Activated T-cell treated with anti-CD3 and anti-CD28 coated beads, Interleukin-2, amount 50 U/mL, for 72 hours (primary cell): ENCODE measurements at places on chromosomes 3 and 15.

DNA sequence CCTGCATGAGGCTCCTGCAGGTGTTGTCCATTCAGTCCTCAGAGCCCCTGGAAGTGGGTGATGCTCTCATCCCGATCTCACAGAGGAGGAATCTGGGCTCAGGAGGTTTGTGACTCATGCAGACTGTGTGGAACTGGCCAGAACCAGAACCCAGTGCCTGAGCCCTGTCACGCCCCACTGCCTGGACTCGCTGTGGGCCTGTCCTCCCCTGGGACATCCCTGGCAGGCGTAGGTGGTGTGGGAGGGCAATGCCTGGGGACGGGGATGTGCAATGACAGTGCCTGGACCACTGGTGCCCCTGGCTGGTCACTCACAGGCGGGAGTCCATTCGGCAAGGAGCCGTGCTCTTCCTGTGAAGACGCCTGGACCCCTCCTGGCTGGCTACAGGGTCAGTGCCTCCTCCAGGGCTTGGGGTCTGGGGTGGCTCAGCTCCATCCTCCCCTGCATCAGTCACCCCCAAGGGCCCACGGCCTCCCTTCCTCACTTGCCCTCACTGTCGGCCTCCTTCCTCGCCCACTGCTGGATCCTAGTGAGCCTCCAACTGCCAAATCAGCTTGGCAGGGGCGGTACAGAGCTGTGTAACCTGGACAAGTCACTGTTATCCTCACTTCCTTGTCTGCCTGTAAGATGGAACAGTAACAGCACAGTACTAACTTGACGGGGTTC, 14.9 kb downstream of the PSTPIP1 start:
- DNase-seq, result no peak

DNA sequence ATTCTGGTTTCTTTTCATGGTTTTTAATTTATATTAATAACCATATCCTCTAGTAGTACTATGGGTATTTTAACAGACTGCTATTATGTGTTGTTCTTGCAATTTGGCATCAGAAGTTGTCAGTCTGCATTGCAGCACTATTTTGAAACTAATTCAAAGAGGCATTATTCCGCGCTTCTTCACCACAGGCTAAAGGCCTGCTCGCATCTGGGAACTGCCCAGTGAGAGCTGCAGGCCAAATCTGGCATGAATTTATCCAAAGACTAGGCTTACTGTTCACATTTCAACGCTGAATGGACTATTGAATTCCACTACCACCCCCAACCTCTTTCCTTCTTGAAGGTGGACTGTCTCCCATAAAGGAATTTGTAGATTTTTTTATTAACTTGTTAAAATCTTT, 310.4 kb upstream of the NR2F2 start:
- no peak for DNase-seq

- DNase-seq, result no peak
Measured at GRCh38 chr15:25875566-25875965, 12.4 kb upstream of the ATP10A start.

- DNase-seq, result no peak
Measured at GRCh38 chr3:157888040-157888439, 218.2 kb downstream of the SHOX2 start.

DNA sequence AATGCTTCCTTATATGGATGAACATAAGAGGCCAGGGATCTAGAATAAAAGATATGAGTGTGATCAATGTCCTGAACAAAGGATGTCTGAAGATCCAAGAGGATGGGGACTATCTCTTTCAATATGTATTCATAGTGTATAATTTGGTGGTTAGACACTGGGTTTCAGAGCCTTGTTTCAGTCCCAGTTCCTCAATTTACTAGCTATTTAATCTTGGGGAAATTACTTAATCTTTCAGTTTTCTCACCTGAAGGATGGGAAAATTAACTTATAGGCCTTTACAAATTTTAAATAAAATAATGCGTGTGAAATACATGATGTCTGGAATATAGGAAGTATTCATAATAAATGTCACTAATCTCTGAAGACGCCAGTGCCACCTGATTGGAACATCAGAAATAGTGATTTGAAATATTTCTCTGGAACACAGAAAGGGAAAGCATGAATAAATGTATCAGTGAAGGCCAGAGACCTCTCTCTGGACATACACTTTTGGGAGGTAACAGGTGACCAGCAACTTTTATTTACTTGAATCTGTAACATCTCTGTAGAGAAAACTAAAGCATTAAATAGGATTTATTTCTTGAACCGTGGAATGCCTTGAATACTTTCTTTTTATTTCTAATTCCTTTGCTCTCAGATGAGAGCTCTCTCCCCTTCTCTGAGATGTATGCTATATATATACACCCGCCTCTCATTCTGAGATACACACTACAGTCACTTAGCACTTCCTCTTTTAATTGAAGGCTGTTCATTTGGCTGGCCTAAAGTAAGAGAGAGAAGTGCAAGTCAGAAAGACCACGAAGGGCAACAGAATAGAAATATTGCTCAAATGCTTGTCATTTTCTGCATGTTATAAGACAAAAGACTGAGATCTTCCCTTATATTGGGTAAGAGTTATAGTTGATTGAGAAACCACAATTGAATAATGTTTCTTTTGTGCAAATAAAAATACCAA, 407.1 kb downstream of the LSAMP start:
- DNase-seq, result no peak

GRCh38 chr3:17204049-17204650, 319.4 kb downstream of the PLCL2 start:
- no peak for DNase-seq

DNA sequence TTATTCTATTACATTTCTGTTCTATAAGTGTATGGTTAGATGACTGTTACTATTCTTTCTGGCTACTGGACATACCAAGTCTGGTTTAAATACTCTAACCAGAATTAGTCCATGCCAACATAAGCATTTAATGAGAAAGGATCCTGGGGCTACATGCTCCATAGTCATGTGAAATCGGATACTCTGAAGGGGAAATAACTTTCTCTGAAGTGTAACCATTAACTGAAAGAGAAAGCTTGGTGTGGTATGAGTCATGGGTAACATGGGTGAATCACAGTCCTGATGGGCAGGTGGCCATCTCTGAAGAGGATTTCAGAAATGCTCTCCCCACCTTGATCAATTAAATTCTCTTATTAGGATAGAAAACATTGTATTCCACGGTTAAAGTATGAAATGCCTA, 69.4 kb downstream of the FHIT start:
- DNase-seq, result no peak

DNA sequence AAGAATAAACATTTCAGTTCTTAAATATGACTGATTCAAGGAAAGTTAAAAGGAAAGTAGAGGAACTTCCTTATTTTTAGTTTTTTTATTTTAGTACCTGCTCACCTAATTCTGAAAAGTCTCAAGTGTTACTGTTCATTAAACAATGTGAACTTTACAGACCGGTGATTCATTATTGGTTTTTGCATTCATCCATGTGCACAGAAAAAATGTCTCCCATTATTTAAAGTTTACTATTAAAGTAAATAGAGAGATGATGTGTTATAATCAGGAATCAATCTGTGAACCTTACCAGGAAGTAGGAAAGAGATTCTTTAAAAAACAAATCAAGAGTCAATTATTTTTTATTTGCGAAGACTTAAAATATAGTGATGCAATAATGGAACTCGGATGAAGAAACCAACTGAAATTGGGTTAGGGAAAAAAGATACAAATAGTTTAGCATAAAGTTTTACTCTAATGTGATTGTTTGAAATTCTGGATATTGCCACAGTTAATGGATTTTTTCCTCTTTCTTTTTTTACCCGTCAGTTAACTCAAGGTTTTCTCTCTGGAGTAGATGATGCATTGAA, 119.4 kb upstream of the SAMMSON start:
- DNase-seq, result no peak

GRCh38 chr3:70358978-70359580, 46.6 kb upstream of the MDFIC2 start:
- DNase-seq, result peak; percentile 1

GRCh38 chr3:116299646-116300081, 145.6 kb downstream of the LSAMP start:
- no peak for DNase-seq

- no peak for DNase-seq
Measured at GRCh38 chr3:62712746-62713145, 162.5 kb downstream of the CADPS start.

- DNase-seq, result no peak
Measured at GRCh38 chr3:33937628-33938027, 139.2 kb downstream of the PDCD6IP start.

- no peak for DNase-seq
Measured at GRCh38 chr15:83850015-83850414, 196.1 kb downstream of the ADAMTSL3 start.

DNA sequence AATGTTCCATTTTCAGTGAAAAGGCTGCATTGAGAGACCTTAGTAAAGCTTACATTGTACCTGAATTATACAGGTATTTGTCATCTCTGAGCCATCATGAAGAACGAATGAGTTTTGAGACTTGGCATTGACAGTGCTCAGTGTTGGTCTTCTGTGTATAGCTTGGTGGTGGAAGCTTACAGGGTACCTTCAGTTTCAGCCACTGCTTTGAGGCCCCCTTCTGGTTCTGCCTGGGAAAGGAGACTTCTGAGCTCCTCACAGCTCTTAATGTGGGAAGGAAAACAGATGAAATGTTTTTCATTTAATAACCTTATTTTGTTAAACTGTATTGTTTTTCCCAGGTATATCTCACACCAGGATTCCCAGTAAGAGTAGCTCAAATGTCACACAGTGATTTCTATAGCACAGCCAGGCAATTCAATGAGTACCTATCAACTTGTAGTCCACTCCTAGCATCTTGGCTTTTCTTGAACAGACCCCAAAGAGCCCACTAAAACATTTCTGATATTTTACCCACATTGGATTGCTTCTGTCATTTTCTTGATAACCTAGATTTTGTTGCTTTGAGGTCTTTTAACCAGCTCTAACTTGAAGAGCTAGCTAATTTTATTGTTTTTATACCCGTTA, 5.6 kb downstream of the SERPINI1 start:
- DNase-seq, result peak; percentile 27

DNA sequence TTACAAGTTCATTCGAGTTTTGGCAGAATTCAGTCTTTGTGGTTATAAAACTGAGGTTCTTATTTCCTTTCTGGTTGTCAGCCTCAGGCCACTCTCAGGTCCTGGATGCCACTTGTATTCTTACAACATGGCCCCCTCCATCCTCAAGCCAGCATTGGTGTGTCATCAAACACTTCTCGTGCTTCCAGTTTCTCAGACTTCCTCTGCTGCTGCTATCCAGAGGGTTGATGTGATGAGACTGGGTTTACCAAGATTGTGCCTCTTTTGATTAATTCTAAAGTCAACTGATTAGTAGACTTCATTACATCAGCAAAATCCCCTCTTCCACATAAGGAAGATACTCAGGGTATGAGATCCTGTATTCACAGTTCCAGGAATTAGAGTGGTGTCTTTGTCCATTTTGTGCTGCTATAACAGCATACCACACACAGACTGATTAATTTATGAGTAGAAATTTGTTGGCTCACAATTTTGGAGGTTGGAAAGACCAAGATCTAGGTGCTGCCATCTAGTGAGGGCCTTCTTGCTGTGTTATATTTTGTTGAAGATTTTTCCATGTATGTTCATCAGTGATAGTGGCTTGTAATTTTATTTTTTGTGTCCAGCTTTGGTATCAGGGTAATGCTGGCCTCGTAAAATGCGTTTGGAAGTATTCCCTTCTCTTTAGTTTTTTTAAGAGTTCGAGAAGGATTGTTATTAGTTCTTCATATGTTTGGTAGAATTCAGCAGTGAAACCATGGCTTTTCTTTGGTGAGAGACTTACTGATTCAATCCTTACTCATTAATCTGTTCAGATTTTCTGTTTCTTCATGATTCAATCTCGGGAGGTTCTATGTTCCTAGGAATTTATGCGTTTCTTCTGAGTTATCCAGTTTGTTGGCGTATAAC, 11.1 kb downstream of the LRCH3 start:
- DNase-seq, result peak; percentile 17

- no peak for DNase-seq
Measured at GRCh38 chr3:170778240-170779217, 91.5 kb downstream of the RPL22L1 start.

GRCh38 chr15:86557018-86557550, 477.4 kb downstream of the AGBL1 start:
- DNase-seq, result no peak

GRCh38 chr15:31511707-31512310, 185.2 kb downstream of the KLF13 start:
- peak; percentile 65 for DNase-seq

- no peak for DNase-seq
Measured at GRCh38 chr3:46481636-46482035, 16.1 kb upstream of the RTP3 start.

DNA sequence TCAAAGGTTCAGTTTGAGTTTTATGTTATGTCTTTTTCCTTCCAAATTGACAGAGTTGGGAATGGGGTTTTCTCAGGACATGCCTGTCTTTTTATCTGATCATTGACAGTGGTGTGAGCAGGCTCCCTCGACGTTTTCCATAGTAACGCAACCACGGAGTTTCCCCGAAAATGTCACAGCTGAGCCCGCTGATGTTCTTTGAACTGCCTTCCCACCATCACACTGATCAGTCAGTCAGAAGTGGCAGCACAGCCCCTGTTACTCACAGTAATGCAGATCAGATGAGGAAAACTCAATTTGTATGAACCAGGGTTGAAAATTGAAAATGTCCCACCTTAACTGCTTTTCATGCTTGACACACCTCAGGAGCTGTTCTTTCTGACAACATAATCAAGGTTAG, 210.4 kb downstream of the NECTIN3 start:
- no peak for DNase-seq

- no peak for DNase-seq
Measured at GRCh38 chr3:167743799-167744198, 8.3 kb downstream of the SERPINI1 start.

DNA sequence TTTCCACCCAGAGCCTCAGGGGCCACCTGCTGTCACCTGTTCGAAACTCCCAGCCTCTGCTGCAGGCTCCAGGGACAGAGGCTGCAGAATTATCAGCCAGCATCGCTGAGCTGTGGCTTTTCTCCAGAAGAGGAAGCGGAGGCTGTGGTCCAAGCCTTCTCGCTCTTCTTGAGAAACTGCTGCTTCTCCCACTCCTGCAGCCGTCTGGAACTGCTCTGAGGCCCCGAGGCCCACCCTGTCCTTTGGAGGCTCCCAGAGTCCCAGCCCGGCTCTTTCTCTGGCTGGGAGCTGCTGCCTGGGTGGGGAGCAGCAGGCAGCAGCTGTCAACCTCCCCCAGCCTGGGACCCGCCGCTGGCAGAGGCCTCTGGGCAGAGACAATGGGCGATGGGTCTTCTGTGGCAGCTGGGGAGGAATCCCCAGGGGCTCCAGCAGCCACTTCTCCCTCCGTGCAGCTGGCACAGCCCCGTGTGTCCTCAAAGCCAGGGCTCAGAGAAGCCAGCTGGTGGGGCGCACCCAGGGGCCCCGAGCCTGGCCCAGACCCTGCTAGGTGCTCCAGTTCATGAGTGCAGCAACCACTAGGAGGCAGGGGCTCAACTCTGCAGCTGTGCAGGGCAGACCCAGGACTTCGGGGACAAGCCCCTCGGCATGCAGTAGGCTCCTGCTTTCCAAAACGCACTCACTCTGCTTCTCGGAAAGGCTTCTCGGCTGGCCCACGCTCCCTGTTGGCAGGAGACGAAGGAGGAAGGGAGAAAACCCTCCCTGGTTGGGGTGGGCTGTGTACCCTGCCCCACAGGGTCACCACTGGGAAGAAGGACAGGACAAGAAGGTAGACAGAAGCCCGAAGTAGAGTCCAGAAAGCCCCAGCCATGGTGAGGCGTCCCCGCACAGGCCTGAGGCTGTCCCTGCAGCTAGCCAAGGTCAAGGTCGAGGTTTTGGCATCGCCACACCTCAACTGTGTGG, 49.9 kb upstream of the FURIN start:
- peak; percentile 55 for DNase-seq
